ENCODE measurements at places on chromosomes 2 and 18.

DNA sequence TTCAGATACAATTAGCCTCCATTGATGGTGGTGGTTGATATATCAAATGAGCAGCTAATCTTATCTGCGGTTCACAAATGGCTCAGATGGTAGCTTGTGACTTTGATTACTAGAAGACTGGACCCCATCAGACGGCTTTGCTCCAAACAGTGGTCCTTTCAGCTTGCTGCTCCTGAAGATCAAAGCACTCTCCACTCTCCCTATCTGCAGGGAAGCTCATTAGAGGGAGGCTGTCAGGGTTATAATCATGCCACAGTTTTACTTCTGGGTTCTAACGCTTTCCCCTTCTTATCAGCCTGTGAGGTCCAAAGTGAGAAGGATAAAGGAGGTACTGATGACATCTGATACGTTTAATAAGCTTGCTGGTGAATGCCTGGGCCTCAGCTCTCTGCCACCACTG lies 247.1 kb upstream of the NT5C1B start:
- no peak for DNase-seq

GRCh38 chr2:101479328-101479727 lies 4.4 kb upstream of the RFX8 start:
- no peak for DNase-seq

DNA sequence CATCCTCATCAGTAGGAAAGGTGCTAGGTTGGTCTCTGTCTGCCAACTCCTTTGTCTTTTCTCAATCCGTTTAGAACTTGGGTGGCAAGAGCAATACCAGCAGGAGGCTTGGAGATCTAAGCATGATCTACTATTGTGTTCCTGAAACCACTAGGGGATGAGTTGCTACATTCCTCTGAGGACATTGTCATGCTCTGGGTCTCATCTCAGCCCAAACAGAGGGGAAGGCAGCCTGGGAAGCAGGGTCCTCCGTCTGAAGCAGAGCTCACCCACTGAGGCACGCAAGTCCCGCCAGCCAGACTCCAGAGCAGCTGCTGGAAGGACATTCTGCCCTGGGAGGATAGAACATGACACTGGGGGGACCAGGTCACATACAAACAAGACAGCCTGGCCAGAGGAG lies 162.9 kb downstream of the MTCL1 start:
- no peak for DNase-seq

DNA sequence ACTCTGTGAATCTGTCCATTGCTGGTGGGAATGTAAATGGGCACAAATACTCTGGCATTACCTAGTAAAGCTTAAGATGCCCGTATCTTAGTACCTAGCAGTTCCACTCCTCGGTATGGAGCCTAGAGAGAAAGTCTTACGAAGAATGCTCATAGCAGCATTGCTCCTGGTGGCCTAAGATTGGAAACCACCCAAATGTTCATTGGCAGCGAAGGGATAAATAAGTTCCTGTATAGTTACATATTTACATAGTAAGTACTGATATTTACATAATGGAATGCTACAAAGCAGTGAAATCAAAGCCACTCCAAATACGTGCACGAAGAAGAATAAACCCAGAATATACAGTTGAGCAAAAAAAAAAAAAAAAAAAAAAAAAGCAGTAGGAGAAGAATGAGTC lies 46.7 kb upstream of the PDIA6 start:
- DNase-seq = no peak

DNA sequence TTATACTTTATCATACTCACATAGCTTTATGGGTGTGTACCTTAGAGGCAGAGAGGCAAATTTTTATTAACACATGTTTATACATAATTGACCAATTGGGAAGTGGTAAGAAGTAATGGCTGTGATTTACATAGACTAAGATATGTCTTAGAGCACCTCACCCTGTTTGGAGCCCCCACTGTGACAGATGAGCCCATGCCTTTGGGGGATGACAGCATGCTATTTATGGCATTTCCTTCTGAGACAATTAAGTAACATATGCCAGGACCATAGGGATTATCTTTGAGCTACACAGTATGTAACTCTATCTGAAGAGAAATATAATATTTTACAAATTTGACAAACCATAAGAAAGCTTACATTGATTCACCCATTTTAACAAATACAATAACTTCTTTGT lies 1655.3 kb upstream of the ACVR2A start:
- DNase-seq = no peak

GRCh38 chr2:237298151-237299118 lies 115.5 kb downstream of the COL6A3 start:
- peak; percentile 96 for DNase-seq

GRCh38 chr2:25274868-25275574 lies 66.7 kb downstream of the DNMT3A start:
- DNase-seq = peak; percentile 24

GRCh38 chr2:31008561-31009114 lies 129.6 kb downstream of the GALNT14 start:
- no peak for DNase-seq

- DNase-seq = peak; percentile 40
Measured at GRCh38 chr2:149877913-149878312, 290.3 kb upstream of the MMADHC start.

DNA sequence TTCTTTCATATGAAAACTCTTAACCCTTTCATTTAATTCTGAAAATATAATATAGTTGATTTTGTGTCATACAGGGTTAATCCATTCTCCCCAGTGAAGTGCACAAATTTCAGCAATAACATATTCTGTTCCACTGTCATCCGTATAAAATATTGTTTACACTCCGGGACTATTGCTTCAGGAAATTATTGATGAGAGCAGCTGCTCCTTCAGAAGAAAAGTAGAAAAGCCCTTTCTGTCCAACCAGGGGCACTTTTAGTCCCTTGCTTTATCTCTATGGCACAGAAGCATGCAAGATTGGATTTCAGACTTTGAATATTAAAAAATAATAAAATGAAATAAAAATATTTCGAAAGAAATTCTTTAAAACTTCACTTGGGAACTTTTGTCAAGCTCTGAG lies 535.7 kb upstream of the SLC39A10 start:
- no peak for DNase-seq

DNA sequence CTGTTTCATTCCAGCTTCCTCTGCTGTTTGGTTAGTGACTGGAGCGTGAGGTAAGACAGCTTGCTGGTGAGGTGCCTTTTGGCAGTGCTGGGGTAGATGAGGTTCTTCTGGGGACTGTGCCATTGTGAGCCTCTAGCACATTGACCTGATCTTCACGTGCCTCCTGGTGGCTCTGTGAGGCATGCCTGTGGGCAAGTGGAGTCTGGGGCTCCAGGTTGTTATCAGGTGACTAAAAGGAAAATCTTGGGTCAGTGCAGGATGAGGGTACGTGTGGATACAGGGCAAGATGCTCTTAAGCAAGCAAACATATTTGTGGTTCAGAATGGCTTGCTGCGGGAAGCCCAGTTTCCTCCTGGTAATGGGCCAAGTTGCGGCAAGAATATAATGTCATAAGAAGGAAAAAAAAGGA lies 75.4 kb downstream of the FHOD3 start:
- peak; percentile 99 for DNase-seq

DNA sequence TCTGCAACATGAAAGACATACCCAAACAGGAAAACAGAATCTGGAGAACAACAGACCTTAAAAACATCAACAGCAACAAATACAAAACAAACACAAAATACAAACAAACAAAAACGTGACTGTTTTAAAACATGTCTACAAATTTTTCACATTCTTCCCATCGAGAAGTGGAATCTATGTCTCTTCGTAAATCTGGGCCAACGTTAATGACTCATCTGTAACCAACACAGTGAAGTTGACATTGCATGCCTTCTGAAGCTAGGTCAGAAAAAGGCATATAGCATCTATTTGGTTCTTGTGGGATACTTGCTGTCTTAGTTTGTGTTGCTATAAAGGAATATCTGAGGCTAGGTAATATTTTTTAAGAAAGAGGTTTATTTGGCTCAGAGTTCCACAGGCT lies 269.0 kb upstream of the FBXO11 start:
- peak; percentile 57 for DNase-seq

- DNase-seq = no peak
Measured at GRCh38 chr2:196985511-196986183, 59.1 kb upstream of the PGAP1 start.

GRCh38 chr2:71705171-71705960 lies 252.0 kb downstream of the DYSF start:
- no peak for DNase-seq

DNA sequence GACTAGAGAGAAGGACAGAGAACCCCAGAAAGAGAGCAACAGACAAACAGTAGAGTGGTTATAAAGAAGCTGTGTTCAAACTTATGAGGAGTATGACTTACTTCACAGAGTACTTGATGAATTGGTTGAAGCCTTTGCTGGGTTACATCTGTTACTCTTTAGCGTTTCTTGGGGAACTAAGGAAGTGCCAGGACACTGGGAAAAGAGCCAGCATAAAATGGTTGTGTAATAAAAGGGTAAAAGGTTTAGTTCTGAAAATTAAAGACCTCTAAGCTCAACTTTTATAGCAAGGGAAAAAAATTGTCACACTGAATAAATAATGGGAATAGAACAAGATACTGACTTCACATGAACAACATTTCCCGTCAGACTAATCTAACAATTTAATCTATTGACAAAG lies 17.0 kb upstream of the STAT4 start:
- DNase-seq = peak; percentile 79

DNA sequence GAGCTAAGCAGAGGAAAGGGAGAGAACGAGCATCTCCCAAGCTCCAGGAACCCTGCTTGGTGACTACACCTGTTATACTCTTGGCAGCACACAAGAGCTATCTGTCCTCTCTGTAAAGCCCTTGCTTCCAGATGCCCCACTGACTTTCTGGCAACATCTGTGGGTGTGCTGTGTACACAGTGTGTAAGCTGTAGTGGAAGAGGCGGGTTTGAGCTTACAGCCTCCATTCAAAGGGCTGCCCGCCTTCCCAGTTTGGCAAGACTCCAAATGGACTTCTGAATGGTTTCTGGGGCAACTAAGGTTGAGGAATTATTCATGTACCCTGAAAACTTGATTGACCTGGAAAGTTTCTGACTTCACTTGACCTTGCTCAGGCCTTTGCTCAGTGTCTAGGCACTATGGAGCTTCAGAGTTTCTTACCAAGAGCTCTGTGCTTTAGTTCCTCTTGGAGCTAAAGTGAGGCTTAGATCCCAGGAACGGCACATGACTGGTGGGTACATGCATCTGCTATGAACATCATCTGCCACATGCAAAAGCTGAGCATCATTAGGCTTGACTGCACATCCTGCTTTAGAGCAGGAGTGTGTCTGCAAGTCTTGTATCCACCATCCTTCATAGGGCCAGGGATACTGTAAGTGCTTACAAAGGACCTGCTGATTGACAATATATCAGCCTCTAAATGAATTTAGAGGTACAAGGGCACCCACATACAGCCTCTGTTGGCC lies 290.9 kb upstream of the SIX2 start:
- no peak for DNase-seq

DNA sequence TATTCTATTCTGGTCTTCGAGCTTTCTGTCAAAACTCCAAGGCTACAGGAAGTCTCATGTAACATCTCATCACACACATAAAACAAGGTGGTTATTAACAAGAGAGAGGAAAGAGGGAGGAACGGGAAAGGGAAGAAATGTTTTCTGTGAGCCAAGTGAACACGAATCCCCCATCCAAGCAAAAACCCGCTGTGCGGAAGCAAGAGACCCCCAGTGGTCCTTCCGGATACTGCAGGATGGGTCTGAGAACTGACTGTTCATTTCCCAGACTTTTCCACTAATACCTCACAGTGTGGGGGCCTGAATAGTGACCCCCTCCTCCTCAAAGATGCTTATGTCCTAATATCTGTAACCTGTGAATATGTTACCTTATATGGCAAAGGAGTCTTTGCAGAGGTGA lies 19.0 kb upstream of the DIPK1C start:
- no peak for DNase-seq

GRCh38 chr2:75808793-75809535 lies 98.2 kb upstream of the GCFC2 start:
- DNase-seq = no peak

GRCh38 chr2:187468262-187468661 lies 20.2 kb upstream of the CALCRL start:
- DNase-seq = no peak

DNA sequence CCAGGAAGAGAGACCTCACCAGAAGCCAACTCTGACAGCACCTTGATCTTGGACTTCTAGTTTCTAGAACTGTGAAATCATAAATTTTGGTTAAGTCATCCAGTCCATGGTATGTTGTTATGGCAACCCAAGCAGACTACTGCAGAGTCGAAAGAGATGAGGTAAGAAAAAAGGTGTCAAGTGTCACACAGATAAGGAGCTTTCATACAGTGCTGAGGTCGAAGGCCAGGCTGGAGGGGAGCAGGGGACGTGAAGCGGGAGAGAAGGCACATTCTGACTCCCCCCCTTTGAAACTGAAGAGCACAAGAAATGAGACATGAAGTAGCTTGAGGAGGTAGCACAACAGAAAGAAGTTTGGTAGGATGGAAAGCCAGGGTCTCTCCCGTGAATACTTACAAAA lies 110.4 kb downstream of the ALK start:
- peak; percentile 59 for DNase-seq

- no peak for DNase-seq
Measured at GRCh38 chr2:20103530-20103929, 52.1 kb upstream of the LAPTM4A start.

GRCh38 chr2:101698014-101698843 lies 722 bp downstream of the MAP4K4 start:
- DNase-seq = no peak

DNA sequence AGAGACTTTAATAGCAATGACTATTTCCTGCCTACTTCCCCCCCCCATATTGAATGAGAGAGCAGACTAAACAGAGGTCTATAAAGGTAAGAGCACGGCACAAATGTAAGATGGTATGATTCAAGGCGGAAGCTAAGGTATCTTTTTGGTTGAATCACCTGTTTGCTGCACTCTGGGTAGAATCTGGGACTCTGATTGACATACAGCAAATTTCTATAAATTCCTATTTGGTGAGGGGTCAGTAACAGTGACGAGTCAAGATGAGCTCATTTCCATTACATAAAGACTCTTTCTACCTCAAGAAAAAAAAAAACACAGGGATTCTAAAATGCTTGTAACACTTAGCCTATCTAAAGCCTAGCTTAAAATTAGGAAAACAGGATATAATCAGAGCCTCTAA lies 297.3 kb downstream of the TNS1 start:
- DNase-seq = no peak

GRCh38 chr18:40708726-40709125 lies 1246.3 kb upstream of the PIK3C3 start:
- DNase-seq = no peak

GRCh38 chr2:64760128-64760527 lies 106.4 kb upstream of the SERTAD2 start:
- DNase-seq = no peak

DNA sequence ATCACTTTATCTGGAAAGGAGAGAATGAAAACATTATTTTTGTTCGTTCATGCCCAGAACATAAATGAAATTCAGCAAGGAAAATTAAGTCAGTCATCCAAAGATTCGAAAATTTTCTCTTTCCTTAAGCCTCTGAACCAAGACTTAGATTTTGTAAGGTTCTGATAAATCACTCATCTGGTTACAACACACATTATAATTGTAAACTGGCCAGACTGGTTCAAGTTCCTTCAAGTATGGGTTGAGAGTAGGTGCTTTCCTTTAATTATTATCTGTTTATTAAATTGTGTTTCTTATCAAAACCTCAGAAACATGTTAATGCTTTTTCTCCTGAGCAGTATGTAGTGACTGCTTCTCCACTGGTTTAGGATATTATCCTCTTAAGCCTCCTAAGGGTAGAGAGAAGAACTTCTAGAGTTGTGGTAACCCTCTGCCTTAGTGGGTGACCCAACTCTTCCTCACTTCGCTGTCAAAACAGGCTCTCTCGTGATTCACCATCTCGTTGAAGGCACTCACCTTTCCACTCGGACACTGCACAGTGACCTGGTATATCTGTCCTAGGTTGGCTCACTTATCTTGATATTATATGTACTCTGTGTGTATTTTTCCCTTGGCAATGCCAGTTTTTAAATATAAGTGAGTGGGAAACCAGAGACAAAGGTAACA lies 325.9 kb downstream of the PAX3 start:
- DNase-seq = no peak

All from astrocyte (in vitro differentiated cells and primary cell).